Activated CD4-positive, alpha-beta T cell treated with anti-CD3 and anti-CD28 coated beads for 48 hours (primary cell): ENCODE measurements at places on chromosomes 2 and 18.

GRCh38 chr18:41416044-41416443, 539.0 kb upstream of the PIK3C3 start:
- no peak for DNase-seq

DNA sequence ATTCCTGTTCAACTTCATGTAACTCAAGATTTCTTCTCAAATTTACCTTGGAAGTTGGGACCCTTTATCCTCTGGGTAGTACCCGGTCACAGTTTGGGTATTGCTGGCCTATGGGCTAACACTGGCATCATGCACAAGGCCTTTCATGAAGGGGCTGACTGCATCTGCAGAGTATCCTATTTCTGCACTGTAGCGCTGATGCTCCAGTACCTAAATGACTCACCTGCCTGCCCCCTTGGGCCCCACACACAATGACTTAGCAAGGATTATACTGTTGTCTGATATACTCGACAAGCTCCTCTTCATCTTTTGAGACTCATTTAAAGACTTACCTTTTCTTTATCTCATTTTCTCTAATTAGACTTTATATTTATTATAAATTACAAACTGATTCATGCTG, 39.9 kb downstream of the DNAH6 start:
- DNase-seq, result peak; percentile 37

GRCh38 chr2:100894105-100894795, 74.3 kb downstream of the NPAS2 start:
- no peak for DNase-seq

GRCh38 chr2:17934721-17935120, 56.3 kb downstream of the KCNS3 start:
- DNase-seq, result no peak

- DNase-seq, result no peak
These were observed 33.7 kb upstream of the PDIA6 start for GRCh38 chr2:10846110-10846861.

- DNase-seq, result no peak
These were observed 74.1 kb upstream of the PXDN start for GRCh38 chr2:1818404-1818803.

DNA sequence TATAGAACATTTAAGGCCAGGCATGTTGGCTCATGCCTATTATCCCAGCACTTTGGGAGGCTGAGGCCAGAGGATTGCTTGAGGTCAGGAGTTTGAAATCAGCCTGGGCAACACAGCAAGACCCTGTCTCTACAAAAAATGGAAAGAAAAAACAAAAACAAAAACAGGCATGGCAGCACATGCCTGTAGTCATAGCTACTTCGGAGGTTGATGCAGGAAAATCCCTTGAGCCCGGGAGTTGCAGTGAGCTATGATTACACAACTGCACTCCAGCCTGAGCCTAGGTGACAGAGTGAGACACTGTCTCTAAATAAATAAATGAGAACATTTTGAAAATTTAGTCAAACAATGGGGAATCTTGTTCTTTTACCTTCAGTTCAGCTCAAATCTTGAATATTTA, 12.1 kb upstream of the YES1 start:
- no peak for DNase-seq

GRCh38 chr2:240704651-240705050, 13.0 kb downstream of the AQP12A start:
- peak; percentile 40 for DNase-seq

GRCh38 chr2:3608373-3609278, 13.7 kb downstream of the COLEC11 start:
- DNase-seq, result no peak

DNA sequence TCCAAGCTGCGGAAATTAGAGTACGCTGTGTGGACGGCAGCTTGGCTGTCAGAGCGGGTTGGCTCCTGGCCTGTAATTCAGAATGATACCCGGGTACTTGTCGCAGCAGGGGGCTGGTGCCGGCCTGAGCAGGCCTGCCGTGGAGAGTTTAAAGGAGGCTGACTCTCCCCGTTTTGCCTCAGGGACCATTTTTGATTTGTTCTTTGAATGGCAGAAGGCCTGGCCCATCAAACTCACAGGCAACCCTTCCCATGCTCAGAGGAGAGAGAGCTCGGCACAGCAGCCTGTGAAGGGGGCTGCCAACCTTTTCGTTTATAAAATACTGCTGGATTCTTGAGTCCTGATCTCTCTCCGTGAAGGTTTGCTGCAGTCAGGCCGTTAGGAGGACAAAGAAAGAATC, 151.3 kb downstream of the KLHL29 start:
- DNase-seq, result no peak

DNA sequence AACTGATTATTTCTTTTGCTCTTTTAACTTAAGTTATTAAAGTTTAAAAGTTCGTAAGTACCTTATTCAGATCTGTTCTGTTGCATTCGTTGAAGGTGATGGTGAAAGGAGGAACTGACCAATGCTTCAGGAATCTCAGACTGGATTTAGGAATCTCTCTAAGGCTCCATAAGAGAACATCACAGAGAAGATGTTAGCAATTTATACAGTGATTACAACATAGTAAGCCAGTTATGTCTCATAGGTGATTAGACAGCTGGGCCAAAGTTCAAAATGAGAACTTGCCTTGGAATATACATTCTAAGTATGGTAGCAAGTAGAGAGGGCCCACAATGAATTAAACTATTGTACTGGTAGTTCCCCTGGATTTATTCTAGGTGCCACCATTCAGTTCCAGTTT, 3.2 kb downstream of the MARS2 start:
- no peak for DNase-seq

GRCh38 chr2:37623971-37624900, 47.2 kb downstream of the CDC42EP3 start:
- peak; percentile 37 for DNase-seq

GRCh38 chr18:7062811-7063210, 54.8 kb downstream of the LAMA1 start:
- DNase-seq, result no peak

DNA sequence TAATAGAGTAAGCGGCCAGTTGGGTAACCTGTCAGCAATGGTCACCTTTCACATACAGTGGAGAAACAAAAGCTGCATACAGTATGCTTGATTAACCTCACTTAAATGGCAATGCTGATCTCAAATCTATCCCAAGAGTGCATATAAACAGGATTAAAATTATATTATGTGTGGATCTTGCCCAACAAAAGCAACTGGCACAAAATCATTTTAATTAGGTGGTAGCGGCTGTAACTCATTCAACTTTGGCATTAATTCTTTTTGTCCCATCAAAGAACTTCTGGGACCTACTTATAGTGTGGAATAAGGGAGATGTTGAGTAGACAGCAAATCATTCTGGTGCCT, 167.8 kb upstream of the VRK2 start:
- DNase-seq, result no peak

DNA sequence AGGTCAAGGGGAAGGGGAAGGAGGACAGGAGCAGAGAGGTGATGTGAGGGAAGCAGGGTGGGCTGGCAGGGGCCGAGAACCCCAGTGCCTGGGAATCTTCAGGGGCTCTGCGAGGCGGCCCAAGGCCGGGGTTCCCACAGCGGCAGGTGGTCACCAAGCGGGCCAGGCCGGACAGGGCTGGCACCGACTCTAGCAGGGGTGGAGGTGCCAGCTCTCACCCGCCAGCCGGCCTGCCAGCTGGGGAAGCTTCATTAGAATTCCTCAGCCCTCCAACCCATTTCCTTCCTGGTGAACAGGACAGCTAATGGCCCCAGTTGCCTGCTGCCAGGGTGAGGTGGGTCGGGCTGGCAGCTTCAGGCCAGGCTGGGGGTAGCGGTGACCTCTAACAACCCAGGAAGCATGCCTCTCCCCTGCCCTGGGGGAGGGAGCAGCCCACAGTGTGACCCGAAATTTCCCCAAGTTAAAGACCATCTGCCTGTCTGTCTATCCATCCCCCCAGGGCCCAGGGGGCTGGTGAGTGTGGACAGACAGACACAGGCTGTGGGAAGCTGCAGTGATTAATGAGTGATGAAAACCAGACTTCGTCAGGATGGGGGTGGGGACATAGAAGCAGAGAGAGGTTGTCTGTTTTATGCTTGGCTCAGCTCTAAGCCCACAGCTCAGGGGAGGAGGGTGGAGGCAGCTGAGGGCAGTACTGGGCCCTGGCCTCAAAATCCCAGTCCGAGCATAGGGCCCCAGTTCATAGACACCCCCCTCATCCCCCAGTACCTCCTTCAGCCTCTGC, 144.1 kb downstream of the ZFP36L2 start:
- DNase-seq, result no peak

DNA sequence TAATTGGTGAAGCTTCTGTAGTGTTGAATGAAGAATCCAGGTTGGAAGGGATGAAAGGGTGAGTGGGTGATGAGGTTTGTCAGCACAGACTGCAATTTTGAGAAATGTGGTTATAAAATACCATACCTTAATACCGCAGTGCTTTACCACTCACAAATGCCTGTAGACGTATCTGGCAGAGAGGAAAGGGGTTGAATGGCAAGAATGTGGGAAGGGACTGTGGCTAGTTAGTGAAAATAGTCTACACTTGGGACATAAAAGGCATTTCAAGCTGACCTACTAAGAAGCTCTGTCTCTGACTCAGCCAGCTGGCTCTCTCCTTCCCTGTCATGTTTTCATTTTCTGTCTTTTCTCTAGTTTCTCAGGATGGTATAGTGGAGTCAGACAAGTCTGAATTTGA, 25.1 kb downstream of the CDK15 start:
- no peak for DNase-seq

DNA sequence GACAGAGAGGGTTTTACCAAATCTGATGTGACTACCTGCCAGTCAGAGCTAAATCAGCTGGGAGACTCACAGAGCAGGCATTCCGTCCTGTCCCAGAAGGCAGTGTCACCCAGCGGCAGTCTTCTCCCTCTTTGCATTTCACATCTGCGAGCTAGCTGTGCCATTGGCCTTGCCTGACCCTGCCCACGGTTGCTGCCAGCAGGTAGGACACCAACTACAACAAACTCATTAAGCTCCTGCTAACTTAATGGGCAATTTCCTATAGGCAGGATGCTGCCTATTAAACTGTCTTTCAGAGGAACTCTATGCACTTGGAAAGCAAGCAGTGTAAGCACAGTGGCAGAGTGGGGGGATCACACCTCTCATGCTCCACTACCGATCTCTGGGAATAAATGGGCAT, 116.4 kb upstream of the CAPN13 start:
- DNase-seq, result no peak

- DNase-seq, result no peak
These were observed 385.9 kb upstream of the CYRIA start for GRCh38 chr2:17051538-17051937.

DNA sequence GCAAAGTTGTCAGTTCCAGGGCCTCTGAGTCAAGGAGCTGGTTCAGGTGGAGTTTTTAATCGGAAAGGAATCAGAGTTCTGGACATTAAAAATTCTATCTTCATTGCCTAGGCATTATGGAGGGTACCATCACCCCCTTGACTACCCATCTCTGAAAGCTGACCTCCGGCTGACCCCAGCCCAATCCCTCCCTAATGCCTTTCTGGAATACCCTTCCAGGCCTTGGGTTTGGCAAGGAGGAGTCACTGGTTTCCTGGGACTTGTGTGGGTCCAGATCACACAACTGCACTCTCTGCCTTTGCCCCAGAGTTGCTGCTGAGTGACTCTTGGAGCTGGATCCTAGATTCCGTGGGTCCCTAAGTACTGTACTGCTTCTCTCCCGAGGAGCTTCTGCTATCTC, 1.0 kb upstream of the OSR1 start:
- DNase-seq, result no peak

- DNase-seq, result no peak
These were observed 180.3 kb downstream of the ANKRD44 start for GRCh38 chr2:197130318-197130717.

DNA sequence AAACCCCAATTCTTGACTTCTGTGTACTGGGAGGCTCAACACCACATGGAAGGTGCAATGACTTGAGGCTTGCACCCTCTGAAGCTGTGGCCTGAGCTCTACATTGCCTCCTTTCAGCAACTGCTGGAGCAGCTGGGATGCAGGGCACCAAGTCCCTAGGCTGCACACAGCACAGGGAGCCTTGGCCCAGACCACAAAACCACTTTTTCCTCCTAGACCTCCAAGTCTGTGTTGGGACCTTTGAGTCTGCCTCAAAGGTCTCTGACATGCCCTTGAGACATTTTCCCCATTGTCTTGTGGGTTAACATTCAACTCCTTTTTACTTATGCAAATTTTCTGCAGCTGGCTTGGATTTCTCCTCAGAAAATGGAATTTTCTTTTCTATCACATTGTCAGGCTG, 62.6 kb upstream of the KCNE4 start:
- DNase-seq, result no peak

DNA sequence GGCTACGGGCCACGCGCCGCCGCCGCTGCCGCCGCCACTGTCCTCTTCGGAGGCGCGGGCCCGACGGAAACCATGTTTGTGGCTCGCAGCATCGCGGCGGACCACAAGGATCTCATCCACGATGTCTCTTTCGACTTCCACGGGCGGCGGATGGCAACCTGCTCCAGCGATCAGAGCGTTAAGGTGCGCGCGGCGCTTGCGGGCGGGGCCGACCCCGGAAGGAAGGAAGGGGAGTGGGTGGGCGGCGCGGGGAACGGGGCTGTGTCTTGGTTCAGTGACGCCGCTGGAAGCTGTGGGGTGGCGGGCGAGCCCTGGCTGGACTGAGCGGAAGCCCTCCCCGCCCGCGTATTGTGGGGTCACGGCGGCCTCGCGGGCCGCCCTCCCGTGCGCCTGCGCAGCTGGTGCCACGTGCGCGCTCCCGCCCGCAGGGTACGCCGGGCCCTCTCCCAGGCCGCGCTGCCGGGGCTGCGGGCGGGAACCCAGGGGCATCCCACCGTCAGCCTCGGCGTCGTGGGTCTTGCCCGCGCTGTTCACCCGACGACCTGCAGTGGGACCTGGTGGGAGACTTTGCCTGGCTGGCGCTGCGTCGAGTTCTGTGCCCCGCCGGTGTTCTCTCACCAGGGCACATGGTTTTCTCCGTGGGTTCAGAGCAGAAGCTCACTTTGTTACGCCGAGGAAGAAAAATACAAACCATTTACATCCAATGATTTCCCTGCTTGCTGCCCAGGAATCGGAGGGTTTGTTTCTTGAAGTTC, 416 bp downstream of the SEH1L start:
- peak; percentile 99 for DNase-seq

DNA sequence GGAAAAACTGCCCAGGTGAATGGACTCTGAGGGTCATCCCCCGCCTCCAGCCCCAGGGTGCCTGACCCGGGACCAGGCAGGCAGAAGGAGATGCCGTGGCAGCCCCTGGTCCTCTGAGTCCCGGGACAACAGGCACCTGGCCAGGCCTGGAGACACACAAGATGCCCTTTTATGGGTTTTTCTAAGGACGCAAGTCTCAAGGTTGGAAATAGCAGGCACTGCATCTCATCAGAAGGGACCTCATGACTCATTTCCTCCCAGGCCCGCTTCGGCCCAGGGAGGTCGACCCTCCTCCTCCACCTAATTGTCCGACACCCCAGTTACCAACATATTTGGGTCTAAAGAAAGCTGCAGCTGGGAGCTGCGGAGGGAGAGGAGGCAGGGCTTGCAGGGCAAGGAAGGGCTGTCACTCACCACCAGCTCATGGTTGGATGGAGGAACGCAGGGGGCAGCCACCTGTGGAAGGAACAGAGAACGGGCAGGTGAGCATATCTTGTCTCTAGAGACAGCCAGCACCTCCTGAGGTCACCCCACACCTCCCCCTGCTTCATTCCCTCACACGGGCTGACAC, 82.9 kb downstream of the TNS1 start:
- DNase-seq, result no peak
